AG20443 (cell line): ENCODE measurements at places on chromosomes 7 and 10.
A peak's percentile ranks its signal among the peaks of the same experiment; 100 is the strongest.

- DNase-seq, result no peak
Measured at GRCh38 chr7:108210796-108211195, 80.6 kb upstream of the LAMB4 start.

- DNase-seq, result no peak
Measured at GRCh38 chr10:26870766-26871165, 10.0 kb upstream of the ABI1 start.

DNA sequence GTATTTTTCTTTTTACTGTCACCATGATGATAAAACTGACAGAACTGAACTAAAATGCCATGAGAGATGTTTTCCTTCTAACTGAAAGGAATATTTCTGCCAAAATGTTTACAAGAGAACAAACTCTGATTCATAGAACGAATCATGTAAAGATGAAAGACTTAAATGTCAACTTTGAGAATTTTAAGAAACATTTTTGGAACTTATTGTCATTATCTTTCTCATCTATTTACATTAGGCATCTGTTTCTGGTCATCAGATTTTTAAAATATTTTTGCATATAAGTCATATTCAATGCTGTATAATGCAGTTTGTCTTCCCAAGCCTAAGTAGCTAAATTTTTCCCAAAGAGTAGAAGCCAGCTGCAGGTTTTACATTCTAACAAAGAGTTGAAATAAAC lies 358.5 kb downstream of the TFEC start:
- no peak for DNase-seq

GRCh38 chr10:8365935-8366911 lies 311.7 kb downstream of the GATA3 start:
- peak; percentile 16 for DNase-seq

DNA sequence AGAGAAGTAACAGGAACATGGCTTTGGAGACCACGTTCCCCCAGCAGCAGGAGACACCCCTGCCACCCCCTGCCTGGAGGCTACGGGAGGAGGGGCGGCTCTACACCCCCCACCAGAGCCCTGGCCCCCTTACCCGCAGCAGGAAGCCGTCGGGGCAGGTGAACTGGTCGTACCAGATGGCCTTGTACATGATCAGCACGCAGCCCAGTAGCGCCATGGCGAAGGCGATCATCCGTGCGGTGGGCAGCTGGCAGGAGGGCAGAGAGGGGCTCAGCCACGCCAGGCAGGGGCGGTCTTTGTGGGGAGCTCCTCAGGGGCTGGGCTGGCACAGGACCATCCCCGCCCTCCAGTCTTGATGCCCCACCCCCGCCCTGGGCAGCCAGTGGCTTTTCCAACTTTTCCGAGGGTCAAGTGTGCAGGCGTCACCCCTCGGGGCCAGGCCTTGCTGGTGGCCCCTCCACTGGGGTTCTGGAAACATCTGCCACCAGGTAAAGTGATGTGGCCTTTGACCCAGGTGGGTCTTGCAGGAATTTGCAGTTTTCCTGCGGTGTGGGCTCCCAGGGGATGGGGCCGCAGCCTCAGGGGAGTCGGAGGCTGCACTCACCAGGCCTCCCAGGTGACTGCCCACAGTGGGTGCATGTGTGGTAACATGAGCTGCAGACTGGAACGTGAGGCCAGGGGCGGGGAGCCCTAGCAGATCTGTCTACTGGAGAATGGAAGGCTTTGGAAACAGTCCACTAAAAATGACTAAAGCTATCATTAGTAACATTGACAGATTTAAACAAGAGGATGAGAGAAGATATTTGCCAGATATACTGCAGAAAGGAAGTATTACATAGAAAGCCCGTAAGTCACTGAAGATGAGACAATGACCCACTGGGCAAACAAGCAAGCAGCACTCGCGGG lies 9.7 kb downstream of the CALY start:
- no peak for DNase-seq

DNA sequence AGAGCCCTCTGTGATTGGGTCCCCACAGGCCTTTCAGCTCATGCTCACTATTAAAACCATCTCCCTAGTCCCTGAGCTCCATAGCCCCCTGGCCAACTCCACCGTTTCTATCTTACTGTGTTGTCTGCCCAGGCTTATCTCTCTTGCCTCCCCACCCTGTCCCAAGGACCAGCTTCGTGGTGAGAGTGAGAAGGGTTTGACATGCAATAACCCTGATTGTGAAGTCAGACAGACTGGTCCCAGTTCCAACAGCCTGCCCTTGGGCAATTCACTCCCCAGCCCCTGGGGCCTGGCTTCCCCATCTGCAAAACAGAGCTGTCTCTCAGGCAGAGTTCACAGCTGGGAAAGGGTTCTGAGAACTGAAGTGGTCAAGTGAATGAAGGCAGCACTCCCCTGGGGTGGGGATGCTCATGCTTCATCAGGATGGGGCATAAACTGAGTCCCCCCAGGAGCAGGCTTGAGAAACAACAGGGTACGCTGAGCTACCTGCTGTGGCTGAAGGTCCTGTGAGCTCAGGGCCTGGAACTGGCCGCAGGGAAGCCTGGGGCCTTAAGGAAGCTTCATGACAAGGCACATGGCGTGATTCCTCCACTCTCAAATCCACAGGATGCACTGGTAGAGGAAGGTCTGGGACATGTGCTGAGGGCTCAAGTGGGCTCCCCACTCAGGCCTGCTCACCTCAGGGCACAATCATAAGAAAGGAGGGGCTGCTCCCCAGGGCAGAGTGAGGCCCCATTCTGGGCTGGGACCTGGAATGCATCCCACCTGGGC lies 1.8 kb upstream of the PPIF start:
- no peak for DNase-seq
